ENCODE measurements at places on chromosomes 16 and 17. TPM values are rescaled to one million over a fixed set of nuclear protein-coding genes. Genes with fewer than 3 reads are reported as not detected.

DNA sequence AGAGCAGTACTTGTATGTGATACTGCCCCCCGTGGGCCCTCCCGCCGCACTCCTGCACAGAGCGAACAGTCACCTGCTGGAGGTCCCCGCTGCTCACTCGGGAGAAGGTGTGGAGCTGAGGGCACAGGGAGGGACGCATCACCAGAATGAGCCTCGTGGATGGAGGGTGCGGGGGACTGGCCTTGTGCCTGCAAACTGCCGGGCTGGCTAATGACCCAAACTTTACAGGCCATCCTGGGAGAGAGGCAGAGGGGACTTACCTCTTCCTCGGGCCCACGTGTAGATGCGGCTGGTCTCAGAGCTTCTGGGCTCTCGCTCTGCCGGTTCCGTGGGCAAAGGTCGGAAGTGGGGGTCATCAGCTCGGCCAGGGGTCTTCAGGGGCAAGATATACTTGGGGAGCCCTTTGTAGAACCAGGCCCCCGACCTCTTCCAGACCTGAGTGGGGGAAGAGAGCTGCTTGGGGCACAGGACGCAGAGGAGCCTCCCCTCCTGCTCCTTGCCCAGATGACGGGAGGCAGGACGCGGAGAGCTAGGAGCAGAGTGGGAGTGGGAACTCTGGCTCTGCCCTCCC, 65.5 kb upstream of the DOC2B start:
- H3K36me3 ChIP-seq, result no peaks in the 10 kb centered on the region
- DNase-seq, result no peak
- no peaks in the 10 kb centered on the region for H3K4me1 ChIP-seq
- no peaks in the 10 kb centered on the region for H3K27me3 ChIP-seq
- H3K27ac ChIP-seq, result no peak overlapping the region
- no peak overlapping the region for H3K4me3 ChIP-seq

GRCh38 chr16:79869304-79870015, 268.9 kb upstream of the MAF start:
- no peak for DNase-seq
- no peaks in the 10 kb centered on the region for H3K27me3 ChIP-seq
- H3K4me1 ChIP-seq, result no peaks in the 10 kb centered on the region
- no peak overlapping the region for H3K4me3 ChIP-seq

DNA sequence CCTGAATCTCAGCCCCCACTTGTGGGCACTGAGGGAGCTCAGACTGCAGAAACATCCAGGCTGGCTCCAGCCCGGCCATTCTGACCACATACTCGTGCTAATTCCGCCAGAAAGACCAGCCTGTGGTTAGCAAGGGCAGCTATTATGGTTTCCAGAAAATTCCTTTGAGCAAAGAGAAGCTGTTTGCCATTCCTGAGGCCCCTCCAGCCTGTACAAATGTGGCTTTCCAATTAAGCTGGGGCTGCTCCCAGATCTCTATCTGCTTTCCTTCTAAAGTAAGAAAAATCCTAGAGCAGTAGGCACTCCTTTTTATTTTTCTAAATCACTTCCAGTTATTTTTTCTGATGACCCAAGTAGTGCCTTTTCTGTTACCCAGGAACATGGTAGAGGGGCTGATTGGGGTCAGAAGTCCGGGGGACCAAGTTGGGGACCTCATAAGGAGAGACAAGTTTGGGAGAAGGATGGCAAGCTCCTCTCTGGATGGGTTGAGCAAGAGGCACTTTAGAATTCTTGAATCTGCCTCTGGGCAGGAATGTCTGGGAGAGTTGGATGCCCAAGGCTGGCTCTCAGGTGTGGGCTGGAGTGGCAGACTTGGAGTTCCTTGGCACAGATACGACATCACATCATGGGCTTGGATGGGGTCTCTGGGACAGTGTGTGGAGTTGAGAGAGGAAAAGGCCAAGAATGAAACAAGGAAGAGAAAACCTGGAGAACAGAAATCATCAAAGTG, 83.3 kb upstream of the TNRC6C start:
- DNase-seq, result no peak
- no peaks in the 10 kb centered on the region for H3K36me3 ChIP-seq
- H3K4me1 ChIP-seq, result peaks cover 27% of the 10 kb centered on the region
- H3K4me3 ChIP-seq, result no peak overlapping the region
- H3K27me3 ChIP-seq, result no peaks in the 10 kb centered on the region

DNA sequence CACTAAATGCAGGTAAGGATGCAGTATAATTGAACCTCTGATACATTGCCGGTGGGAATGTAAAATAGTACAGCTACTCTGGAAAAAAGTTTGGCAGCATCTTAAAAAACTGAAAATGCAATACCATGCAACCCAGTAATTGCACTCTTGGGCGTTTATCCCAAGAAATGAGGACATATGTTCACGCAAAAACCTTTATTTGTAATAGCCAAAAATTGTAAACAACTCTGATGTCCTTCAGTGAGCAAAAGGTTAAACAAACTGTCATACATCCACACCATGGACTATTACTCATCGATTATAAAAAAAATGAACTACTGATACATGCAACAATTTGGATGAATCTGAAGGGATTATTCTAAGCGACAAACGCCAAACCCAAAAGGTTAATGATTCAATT, 16.9 kb downstream of the SYNRG start:
- no peak overlapping the region for H3K4me3 ChIP-seq
- peaks cover 33% of the 10 kb centered on the region for H3K36me3 ChIP-seq
- H3K27ac ChIP-seq, result no peak overlapping the region
- H3K4me1 ChIP-seq, result no peaks in the 10 kb centered on the region

GRCh38 chr17:80981062-80981902, 10.4 kb upstream of the CHMP6 start:
- H3K4me1 ChIP-seq, result peaks cover 8% of the 10 kb centered on the region
- no peak overlapping the region for H3K27ac ChIP-seq
- no peaks in the 10 kb centered on the region for H3K36me3 ChIP-seq
- H3K4me3 ChIP-seq, result peak overlapping the region; percentile 22
- DNase-seq, result no peak

- H3K36me3 ChIP-seq, result no peaks in the 10 kb centered on the region
- no peaks in the 10 kb centered on the region for H3K27me3 ChIP-seq
- peaks cover 90% of the 10 kb centered on the region for H3K4me1 ChIP-seq
- DNase-seq, result no peak
Measured at GRCh38 chr17:17120701-17121100, 78.4 kb downstream of the MPRIP start.

GRCh38 chr16:13906168-13907089, 13.5 kb upstream of the ERCC4 start:
- H3K4me1 ChIP-seq, result no peaks in the 10 kb centered on the region
- H3K27ac ChIP-seq, result no peak overlapping the region
- peaks cover 8% of the 10 kb centered on the region for H3K27me3 ChIP-seq

DNA sequence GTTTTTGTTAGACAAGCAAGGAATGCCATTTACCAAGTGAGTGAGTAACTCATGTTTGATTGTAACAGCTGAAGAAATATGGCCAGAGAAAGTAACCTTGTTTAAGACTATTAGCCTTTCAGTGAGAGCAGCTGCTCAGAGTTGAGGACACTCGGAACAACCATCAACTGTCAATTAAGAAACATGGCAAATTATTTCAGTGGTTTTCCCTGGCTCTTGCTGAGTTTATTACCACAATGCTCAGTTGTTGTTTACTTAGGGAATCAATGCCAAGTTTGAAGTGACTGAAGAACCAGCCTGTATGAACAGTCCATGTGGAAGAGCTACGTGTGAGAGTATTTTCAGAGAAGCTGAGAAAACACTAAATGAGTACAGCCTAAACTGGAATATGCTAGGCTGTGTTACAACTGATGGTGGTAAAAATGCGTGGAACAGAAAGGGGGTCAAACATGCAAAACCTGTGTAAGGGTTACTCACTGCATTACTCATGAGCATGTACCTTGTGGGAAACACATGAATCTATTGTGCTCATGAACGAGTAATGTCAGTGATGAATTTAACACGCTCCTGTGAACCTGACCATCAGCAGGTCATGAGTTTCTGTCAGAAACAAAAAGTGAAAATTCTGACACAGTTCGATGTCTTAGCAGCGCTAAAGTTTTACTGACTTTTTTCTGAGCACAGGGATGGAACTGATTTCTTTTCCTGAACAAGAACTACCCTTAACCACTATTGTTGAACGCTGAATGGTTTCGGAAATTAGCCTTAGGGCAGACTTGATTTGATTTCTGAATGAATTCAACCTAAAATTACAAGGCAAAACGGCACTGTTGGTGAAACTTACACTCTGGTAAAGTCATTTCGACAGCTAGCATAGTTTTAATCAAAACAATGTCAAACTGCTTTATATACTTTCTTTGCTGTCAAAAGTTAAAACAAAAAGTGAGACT, 33.5 kb downstream of the GNA13 start:
- H3K4me3 ChIP-seq, result no peak overlapping the region
- H3K27me3 ChIP-seq, result no peaks in the 10 kb centered on the region
- H3K36me3 ChIP-seq, result no peaks in the 10 kb centered on the region

DNA sequence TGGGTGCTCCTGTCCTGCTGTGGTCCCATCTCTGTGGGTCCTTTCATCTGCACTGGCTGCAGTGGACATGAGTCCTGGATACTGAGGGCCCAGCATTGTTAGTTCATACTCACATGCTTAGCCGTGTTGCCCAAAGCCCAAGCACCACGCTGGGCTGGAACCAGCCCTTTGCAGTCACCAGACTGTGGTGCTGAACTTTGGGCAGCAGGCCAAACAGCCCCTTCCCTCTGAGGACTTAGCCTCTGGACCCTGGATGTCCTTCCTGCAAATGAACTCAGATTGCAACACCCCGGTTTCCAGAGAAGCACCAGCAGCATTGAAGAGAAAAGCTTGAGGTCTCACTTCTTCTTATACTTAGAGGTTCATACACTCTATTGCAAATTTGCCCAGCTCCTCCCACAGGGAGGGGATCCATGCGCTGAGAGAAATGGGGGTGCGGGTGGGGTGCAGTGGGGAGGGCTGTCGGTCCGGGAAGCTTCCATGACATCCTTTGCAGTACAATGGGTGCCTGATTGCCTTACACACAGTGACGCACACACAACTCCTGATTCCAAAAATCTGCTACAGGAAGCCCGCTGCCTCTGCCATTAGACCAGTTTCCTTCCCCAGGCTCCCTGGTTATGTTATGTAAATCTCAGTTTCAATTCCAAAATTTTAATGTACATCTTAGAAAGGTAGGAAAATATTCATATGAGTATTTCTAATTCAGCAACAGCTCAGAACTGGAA, 65.8 kb downstream of the RGS9 start:
- no peaks in the 10 kb centered on the region for H3K36me3 ChIP-seq
- DNase-seq, result no peak
- no peak overlapping the region for H3K4me3 ChIP-seq
- no peaks in the 10 kb centered on the region for H3K4me1 ChIP-seq
- H3K27ac ChIP-seq, result no peak overlapping the region
- H3K27me3 ChIP-seq, result no peaks in the 10 kb centered on the region

Gene CACNA1H
- total RNA-seq, result 2.1 TPM

Gene HOXB7
- total RNA-seq, result 0.62 TPM
